ENCODE measurements at places on chromosomes 6 and 20.

- DNase-seq: no peak
Measured at GRCh38 chr6:21601339-21601923, 7.9 kb downstream of the SOX4 start.

DNA sequence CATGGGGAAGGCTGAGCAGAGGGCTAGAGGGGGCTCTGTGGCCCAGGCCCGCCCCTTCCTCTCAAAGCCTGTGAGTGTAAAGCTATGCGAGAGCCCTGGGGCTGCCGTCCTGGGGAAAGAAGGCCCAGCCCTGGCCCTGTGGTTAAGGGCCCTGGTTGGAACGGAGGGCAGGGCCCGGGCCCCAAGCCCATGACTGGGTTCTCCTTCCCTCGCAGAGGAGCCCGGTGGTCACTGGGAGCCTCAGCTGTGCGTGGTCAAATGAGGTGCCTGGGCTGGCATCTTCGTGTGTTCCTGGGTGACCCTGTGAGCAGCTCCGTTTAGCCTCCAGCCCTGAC lies 56.0 kb downstream of the SMOC2 start:
- DNase-seq: no peak

GRCh38 chr6:15485936-15486335 lies 176.9 kb downstream of the DTNBP1 start:
- DNase-seq: no peak

DNA sequence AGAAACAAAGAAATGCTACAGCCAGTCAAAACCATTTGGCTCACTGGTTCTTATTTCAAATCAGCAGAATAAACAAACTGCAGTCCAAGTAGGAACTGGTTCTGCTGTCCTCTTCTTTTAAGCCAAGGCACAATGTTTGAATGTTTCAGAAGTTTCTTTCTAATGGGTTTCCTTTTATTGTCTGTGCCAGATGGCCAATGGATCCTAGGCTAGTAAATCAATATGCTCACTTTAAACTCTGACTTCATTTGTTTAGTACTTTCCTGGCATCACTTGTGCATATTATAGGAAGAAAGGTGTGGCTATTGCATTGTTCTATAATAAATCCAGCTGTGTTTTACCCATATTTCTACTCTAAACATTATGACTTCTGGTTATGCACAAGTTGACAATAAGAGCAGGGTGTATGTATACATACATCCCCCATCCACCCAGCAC lies 99.7 kb upstream of the PLCB4 start:
- DNase-seq: no peak

DNA sequence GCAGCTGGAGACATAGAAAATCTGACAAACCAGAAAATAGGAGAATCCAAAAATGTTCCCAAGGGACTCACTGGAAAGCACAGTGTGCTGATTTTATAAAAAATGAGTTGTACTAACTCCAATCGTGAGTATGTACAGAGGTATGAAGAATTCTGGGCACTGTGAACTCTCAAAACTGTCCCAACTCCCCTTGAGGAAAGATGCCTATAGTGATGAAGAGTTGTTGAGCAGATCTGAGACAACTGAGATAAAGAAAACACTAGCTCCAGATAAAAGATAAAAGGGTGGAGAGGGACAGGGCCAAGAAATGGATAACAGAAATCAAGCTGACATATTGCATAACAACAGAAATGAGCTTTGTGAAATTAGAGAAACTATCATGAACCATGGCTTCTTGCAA lies 481.4 kb downstream of the MAFB start:
- no peak for DNase-seq

DNA sequence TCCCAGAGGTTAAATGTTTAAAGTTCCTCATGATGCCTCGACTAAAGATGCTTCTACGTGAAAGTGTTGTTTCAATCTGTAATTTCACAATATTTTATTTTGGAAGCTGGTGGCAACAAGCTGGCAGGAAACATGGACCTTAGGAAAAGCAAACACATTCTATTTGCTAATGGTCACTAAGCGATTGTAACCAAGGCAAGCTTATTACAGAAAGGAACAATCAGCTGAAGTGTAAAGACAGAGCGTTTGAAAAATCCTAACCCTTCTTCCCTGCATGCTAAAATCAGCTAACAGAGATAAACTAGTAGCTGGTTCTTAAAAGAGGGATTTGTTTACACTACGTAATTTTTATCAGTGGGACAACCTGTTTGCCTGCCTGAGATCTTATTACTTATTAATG lies 50.0 kb downstream of the IL20RA start:
- no peak for DNase-seq

GRCh38 chr6:168605964-168606363 lies 165.0 kb downstream of the SMOC2 start:
- no peak for DNase-seq

- DNase-seq: peak; percentile 92
Measured at GRCh38 chr20:3162080-3162611, 2.5 kb upstream of the FASTKD5 start.

DNA sequence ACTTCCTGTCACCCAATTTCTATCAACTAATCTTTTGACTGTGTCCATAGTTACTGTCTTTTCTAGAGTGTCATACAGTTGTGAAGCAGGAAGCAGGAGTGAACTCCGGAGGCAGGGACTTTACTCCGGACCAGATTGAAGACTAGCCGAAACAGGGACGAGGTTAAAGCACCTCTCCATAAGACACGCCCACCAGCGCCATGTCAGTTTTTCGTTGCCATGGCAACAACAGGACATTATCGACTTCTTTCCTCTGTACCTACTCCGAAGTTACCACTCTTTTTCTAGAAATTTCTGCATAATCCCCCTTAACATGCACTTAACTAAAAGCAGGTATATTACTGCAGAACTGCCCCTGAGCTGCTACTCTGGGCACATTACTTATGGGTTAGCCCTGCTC lies 25.2 kb downstream of the TRIM38 start:
- DNase-seq: no peak

DNA sequence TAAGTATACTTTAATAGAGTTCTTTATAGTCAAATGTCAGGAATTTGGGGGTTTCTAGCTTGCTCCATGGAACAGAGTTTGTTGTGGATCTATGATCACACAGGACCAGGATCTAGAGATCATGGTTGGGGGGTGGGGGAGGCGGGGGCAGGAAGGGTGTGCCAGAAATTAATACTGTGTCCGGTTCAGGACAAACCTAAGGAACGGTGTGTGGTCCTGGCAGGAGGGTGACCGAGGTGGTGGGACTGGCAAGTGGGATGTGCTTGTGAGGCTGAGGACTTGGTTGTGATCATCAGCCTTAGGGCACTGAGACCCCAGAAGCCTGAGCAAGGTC lies 27.9 kb downstream of the GSTA3 start:
- no peak for DNase-seq

GRCh38 chr20:41573955-41574354 lies 44.2 kb downstream of the CHD6 start:
- no peak for DNase-seq
